Activated effector memory CD4-positive, alpha-beta T cell treated with Interleukin-2 at 50 U/mL for 16 hours (primary cell): ENCODE measurements at places on chromosomes 16 and 17.

GRCh38 chr17:75876190-75876937 is 2.0 kb downstream of the TRIM47 start:
- DNase-seq: peak; percentile 78

DNA sequence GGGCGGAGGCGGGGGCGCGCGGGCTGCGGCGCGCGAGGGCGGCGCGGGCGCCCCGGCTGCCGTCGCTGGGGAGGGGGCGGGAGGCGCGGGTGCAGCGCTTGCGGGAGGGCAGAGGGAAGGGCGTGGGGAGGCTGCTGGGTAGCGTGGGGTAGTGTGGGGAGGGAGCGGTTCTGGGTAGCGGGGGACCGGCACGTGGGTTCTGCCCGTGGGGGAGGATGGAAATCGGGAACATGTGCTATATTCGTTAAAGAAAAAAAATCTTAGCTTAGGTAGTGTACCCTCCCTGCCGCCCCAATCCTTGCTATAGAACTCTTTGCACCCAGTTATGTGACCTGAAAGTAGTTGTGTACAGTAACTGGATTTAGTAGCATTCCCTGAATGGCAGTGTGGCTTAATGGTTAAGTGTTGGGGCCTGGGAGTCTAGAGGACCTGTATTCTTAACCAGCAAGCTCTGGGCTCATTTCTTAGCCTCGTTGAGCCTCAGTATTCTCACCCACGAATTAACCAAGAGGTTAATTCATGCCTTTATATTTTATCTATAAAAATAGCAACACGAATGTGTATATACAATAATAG is 646 bp downstream of the RABEP1 start:
- no peak for DNase-seq

- DNase-seq: no peak
These were observed 3.3 kb downstream of the MAP2K6 start for GRCh38 chr17:69417545-69418483.

- DNase-seq: no peak
These were observed 47.6 kb upstream of the LYRM9 start for GRCh38 chr17:27940503-27941428.

DNA sequence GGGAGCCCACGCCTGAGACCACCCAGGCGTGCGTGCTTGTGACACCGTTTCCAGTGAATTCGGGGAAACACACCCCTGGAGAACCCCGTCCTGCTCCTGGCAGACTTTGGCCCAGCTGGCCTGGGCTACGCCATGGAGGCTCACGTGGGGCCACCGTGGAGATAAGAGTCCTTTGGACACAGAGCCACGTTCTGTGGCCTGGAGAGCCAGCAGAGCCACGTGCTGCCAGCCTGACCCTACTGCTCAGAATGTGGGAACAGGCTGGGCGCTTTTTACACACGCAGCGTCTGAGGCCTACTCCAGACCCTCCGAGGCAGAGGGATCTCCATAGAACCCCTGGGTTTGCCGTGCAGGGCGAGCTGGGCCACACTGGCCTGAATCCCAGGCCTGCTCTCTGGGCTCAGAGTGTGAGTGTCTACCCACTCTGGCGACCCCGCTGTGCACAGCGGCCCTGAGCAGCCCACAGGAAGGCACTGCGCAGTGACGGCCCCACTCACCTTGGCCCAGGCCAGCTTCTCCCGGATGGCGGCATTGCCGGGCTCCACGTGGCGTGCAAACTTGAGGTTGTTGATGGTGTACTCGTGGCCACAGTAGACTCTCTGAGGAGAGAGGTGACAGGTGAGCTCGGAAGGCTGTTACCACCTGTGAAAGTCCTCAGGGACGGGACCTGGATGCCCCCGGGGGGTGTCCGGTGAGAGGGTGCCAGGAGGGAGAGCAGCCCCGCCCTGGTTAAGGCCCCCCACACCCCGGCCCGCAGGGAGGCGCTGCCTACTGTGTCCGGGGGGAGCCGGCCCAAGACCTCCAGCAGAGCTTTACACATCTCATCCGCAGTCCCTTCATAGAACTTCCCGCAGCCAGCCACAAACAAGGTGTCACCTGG is 10.0 kb downstream of the HAGH start:
- DNase-seq: no peak

GRCh38 chr17:8472663-8473062 is 37.0 kb downstream of the NDEL1 start:
- no peak for DNase-seq

- no peak for DNase-seq
These were observed 112.4 kb upstream of the NOL11 start for GRCh38 chr17:67605256-67605912.

GRCh38 chr17:21674242-21674731 is 18.0 kb upstream of the KCNJ18 start:
- no peak for DNase-seq
